ENCODE measurements at places on chromosomes 6 and 20. TPM values are rescaled to one million over a fixed set of nuclear protein-coding genes. Genes with fewer than 3 reads are reported as not detected.

SPTLC3 gene
- 9.7 TPM for total RNA-seq

DNA sequence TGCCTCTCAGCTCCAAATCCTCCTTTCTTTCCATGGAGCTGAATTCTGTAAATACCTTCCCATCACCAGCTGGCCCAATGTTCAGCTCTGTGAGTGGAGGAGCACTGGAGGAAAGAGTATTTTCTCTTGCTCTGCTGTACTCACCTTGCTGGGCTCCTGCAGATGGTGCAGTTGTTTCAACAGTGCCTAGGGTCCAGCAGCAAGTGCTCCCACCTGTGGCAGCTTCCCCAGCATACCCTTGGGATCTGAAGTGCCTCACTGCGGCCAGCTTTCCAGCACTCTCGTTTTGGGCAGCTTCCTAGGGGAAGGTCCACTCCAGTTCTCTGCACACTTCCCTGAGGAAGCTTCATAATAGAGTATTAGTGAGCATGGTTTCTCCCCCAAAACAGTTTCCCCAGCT, 170.9 kb downstream of the ARHGAP18 start:
- DNase-seq: no peak

DNA sequence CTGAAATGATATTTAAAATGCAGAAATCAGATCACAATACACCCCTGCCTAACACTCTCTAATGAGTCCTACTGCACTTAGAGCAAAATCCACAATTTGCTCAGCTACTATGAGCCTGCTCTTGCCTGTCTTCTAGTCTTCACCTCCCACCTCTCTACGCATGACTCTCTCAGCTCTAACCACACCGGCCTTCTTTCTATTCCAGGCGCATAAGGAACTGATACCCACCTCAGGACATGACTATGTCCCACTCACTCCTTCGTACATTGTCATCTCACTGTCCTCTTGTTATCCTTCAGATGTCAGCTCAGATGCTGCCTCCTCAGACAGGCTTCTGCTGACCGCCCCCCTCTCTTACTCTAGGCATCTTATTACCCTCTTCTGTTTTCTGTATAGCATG, 201.0 kb upstream of the FLRT3 start:
- no peak for DNase-seq

DNA sequence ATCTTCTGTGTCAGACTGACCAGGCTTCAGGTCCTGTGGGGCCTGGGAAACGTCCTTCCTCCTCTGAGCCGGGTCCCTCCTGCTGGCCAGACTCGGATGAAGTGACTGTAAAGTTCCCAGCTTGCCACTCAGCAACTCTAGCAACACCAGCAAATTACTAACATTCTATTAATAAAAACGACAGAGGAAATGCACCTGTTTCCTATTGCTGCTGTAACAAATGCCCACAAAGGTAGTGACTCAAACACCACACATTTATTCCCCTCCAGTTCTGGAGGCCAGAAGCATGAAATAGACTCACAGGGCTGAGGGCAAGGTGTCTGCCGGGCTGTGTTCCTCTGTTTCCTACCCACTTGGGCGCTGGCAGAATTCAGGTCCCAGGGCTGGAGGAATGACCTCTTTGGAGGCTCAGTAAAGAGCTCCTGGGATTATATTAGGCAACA, 48.8 kb downstream of the CTCFL start:
- DNase-seq: no peak

GRCh38 chr6:42028234-42029061, 21.9 kb upstream of the TAF8 start:
- no peak for DNase-seq

- DNase-seq: no peak
These were observed 2.0 kb downstream of the SRXN1 start for GRCh38 chr20:650954-651353.

- no peak for DNase-seq
These were observed 147.2 kb upstream of the RPS6KA2 start for GRCh38 chr6:166774292-166774691.

DNA sequence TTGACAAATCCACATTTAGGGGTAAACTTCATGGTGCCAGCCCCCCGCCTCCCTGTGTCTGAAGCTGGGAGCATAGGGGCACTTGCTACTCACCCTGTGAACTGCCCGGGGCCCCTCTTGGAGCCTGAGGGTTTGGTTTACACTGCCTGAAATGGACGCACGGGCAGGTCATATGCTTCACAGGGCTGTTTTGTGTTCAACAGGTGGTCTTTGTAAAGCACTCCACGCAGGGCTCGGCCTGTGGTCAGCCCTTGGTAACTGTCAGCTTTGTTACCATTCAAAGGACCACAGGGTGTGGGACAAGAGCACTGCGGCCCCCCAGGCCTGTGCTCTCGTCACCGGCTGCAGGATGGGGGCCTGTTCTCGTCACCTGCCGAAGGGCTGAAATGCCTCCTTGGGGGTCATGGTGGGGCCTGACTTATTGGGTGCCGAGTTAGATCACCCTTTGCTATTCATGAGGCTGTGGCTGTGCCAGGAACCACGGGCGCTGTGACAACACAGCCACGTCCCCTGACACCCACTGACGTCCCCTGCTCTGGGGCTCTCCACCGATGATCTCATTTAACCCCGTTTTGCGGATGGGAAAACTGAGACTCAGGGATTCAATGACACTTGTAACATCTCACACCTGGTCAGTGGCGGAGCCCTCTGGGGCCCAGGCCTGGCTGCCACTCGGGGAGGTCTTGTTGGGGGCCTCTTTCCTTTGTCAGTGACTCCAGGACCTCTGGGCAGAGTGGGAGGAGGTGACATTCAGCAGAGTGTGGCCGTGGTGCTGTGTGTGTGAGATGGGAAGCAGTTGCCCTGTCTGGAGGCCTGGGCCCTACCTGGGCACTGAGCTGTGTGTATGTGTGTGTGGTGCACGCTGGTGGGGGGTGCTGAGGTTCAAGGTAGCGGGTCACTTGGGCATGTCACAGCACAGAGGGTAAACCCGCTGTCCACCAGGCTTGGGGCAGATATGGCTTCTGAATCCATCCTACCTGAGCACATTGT, 24.9 kb downstream of the ZBP1 start:
- no peak for DNase-seq

DNA sequence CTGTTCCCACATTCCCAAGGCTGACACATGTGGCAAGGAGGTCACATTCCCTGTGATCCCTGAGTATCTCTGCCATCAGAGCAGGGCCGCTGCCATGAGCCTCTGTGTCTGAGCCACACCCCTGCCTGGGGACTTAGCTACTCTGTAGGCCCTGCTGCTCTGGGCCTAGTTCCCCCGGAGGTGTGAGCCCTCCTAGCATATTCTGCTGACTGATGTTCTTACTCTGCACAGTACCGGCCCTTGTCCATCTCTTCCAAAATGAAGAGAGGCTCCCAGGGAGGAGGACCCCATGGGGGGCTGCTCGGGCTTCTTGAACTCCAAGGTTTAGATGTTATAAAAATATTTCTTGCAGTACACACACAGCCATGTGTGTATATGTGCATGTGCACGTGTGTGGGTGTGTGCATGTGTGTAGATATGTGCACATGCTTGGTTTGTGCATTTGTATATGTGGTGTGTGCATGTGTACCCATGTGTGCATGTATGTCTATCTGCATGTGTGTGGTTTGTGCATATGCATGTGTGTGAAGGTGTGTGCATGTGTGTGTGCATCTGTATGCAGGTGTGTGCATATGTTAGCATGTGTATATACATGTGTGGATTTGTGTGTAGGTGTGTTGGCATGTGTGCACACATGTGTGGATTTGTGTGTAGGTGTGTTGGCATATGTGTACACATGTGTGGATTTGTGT, 101.2 kb downstream of the ERMARD start:
- no peak for DNase-seq

- no peak for DNase-seq
These were observed 68.2 kb upstream of the XRN2 start for GRCh38 chr20:21234806-21235483.

- no peak for DNase-seq
These were observed 394.7 kb upstream of the SULF2 start for GRCh38 chr20:48180024-48180423.
